ENCODE measurements at places on chromosomes 16 and 17.

DNA sequence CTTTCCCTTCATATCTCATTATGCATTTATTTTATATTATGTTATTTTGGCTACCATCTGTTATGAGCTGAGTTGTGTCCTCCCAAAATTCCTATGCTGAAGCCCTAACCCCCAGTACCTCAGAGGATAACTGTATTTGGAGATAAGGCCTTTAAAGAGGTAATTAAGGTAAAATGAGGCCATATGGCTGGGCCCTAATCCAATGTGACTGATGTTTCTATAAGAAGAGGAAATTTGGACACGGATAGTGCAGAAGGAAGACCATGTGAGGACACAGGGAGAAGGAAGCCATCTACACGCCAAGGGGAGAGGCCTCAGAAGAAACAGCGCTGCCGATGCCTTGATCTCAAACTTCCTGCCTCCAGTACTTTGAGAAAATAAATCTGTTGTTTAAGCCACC, 557.7 kb upstream of the CDH5 start:
- no peak for DNase-seq

GRCh38 chr16:49494891-49495566, 121.4 kb downstream of the C16orf78 start:
- DNase-seq = no peak

- no peak for DNase-seq
Measured at GRCh38 chr17:14446825-14447224, 145.9 kb downstream of the HS3ST3B1 start.

GRCh38 chr17:72578817-72579470, 458.1 kb downstream of the SOX9 start:
- DNase-seq = no peak

- no peak for DNase-seq
Measured at GRCh38 chr17:1180958-1181752, 1.4 kb upstream of the ABR start.

GRCh38 chr17:41772218-41772585, 14.3 kb downstream of the JUP start:
- DNase-seq = no peak

DNA sequence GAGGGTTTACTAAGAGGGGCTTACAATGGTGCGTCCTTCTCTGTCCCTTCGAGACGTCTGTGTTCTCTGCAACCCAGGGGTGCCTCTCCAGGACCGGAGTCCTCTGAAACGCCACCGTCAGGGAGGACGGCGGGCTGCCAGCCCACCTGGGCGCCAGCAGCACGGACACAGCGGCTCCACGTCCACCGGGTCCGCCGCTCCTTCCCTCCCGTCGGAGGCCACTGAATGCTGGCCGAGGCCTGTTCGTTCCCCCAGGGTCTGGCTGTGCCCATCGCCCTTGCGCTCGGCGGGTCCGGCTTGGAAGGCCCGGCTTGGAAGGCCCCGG, 403 bp downstream of the TEPSIN start:
- no peak for DNase-seq

DNA sequence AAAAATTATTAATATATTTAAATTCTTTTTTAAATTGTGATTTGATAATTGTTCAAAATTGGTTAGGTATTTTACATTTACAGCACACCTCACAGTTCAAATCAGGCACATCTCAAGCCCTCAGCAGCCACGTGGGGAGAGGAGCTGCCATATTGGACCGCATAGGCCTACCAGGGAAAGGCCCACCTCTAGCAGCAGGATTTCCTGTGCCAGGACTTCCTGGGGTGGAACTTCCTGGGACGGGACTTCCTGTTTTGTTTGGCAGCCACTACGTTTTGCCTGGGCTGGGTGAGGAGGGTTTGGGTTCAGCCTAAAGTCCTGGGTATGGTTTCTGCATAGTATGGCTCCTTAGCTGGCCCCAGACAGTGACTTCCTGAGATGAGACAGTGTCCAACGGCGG, 298.5 kb upstream of the FOXF1 start:
- no peak for DNase-seq

DNA sequence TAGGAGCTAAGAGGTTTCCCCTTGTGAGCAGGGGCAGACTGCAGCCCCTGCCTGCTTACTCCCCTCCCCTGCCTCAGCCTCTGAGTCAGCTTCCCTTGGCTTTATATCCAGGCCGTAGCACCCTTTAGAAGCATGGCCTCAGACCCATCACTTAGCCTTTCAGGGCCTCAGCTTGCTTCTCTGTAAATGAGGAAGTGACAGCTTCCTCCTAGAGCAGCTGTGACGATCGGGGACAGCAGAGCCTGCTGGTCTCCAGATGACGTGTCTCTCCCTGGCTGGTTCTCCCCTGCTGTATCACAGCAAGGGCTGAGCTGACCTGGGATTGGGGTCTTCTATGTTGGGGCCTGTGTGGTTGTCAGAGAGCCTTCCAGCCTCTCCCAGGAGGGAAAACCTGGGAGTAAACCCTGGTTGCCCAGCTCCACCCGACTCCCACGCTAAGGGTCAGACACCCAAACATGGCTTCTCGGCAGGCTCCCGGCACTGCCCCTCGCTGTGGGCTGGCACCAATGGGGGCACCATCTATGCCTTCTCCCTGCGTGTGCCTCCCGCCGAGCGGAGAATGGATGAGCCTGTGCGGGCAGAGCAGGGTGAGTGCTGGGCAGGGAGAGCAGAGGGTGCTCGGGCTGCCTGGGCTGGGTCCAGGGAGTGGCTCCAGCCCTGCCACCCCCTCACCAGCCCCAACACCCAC, 16.3 kb upstream of the MYO15B start:
- no peak for DNase-seq

GRCh38 chr16:1823821-1824220, 2.8 kb downstream of the HAGH start:
- DNase-seq = no peak

- no peak for DNase-seq
Measured at GRCh38 chr17:49519781-49520180, 24.7 kb downstream of the NGFR start.

DNA sequence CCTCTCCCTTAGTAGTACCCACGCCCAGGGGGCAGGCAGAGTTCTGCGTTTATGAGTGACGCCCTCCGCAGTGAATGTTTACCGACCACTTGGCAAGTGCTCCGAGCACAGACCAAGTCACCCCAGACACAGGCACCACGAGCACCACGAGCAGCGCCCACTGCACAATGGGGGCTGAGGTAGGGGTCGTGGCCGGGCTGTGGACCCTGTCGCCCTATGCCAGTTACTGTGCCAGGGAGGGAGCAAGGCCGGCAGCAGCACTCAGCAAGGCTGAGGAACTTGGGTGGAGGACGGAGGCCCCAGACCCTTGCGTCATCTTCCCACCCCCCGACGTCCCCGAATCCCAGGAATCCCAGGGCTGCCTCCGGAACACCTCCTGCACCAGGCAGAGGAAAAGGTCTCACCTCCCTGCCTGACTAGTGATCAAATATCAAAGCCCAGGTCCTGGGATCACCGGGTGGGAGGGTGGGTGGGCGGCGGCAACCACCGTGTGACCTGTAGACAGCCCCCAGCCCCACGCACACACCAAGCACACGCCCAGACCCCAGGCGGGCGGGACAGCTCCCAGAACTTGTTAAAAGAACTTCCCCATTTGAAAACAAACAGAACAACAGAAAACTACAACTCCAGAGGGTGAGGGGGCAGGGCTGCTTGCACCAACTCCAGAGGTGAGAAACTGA, 5.4 kb downstream of the VASN start:
- no peak for DNase-seq

DNA sequence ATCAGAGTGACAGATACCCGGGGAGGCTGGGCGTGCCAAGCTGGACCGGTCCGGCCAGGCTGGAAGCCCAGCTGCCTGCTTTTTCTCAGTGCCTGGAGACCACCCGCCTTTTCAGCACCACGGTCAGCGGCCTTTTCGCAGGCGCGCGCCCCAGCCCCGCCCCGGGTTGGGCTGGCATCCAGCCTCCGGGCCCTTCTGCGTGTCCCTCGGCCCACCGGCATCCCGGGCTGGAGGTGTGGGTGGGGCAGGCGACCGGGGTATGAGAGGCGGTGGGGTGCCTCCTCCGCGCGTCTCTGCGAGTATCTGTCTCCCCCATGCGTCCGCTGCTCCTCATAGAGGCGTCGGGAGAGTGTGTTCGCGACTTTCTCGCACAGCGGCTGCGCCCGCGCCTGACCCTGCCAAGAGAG, 102.5 kb downstream of the MRM1 start:
- DNase-seq = no peak

DNA sequence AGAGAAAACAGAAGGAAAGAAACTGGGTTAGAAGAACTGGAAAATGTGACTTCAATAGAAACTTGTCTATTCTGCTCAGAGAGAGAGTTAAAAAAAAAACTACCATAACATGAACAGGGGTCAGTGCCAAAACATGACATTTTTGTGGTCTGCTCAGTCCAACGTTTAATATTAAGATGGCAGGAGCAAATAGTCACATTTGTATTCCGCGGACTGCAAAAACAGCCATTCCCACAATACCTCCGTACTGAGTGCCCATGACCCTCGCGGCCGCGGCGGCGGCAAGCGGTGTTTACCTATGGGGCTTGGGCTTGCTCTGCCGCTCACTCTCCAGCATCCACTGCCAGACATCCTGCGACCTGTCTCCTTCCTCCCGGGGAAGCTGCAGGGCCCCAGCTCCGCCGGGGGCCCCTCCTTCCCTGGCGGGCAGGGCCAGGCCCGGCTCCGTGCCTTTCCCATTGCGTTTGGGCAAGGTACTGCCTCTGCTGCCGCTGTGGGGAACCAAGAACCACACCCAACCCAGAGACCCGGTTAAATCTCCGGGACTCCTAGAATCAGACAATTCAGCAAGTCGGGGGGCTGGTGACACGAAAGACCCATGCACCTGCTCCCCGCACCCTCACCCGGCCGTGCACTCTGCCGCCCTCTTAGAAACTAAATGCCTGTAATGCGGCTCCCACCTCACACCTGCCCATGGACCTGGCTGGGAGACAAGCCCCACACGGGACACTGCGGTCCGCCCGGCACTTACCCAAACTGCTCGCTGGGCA, 24.7 kb downstream of the AXIN2 start:
- no peak for DNase-seq
